ENCODE measurements at places on chromosomes 3 and 15. TPM values are rescaled to one million over a fixed set of nuclear protein-coding genes. Genes with fewer than 3 reads are reported as not detected.

TP63 gene
- total RNA-seq, result 0.23 TPM

CYFIP1 gene
- 48.2 TPM for total RNA-seq

LRRC34 gene
- 24.5 TPM for total RNA-seq

PLA1A gene
- 0.23 TPM for total RNA-seq

GPR149 gene
- 22.1 TPM for total RNA-seq

C2CD4A gene
- under 0.01 TPM for total RNA-seq

PPARG gene
- 3.0 TPM for total RNA-seq

TRANK1 gene
- total RNA-seq, result 20.1 TPM

CCDC39 gene
- total RNA-seq, result 3.9 TPM

ZNF80 gene
- total RNA-seq, result 0.23 TPM

PPP1R14D gene
- total RNA-seq, result not detected

PPP4R2 gene
- 94.3 TPM for total RNA-seq

VIPR1 gene
- total RNA-seq, result 0.46 TPM

ATP13A5 gene
- 0.92 TPM for total RNA-seq

P2RY14 gene
- total RNA-seq, result 1.4 TPM

C3orf20 gene
- total RNA-seq, result 0.23 TPM

OXSM gene
- 11.1 TPM for total RNA-seq

XPC gene
- 18.9 TPM for total RNA-seq

C3orf49 gene
- not detected for total RNA-seq

PRR23E gene
- total RNA-seq, result not detected

FES gene
- total RNA-seq, result 6.0 TPM

WWTR1 gene
- total RNA-seq, result 18.5 TPM

PRSS50 gene
- not detected for total RNA-seq

ACP3 gene
- 1.2 TPM for total RNA-seq

TRPM1 gene
- total RNA-seq, result not detected

CCR9 gene
- total RNA-seq, result not detected

ROBO2 gene
- total RNA-seq, result 411 TPM

GP9 gene
- not detected for total RNA-seq

ALG3 gene
- total RNA-seq, result 15.2 TPM

ROPN1 gene
- total RNA-seq, result not detected

Data from diencephalon (tissue), 1 donor.